ENCODE measurements at places on chromosomes 7 and 10.
A peak's percentile ranks its signal among the peaks of the same experiment; 100 is the strongest.

DNA sequence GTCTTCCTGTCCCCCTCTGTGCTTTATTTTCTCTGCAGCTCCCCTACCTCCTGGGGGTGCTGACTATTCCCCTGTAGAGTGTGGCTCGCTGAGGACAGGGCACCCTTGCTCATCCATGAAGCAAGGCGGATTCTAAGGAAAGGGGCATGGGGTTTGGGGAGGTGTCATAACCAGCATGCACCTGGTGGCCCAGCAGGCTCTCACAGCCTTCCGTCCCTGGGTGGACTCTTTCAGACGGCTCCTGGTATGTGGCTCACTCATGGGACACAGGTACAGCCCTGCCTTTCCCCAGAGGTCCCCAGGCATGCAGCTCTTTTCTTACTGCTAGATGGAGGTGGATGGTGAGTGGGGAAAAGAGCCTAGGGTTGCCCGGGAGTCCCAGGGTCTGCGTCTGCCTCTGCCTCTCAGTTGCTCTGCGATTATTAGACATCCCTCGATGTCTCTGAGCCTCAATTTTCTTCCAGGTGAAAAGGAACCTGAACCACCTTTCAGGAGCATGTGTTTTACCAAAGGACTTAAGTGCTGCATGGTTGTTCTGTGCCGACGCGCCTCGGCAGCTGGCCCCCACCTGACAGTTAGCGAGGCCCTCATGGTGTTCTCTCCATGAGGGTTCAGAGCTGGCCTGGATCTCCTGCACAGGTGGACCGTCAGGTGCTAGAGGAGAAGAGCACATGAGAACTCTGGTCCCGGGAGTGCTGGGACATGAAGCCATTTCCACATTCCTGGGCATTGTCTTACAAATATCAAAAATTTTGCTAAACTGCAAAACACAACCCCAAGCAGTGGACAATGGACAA, 172.5 kb upstream of the SHH start:
- no peak for DNase-seq

- no peak for DNase-seq
Observed at GRCh38 chr10:29056729-29057128, 232.1 kb upstream of the LYZL1 start.

DNA sequence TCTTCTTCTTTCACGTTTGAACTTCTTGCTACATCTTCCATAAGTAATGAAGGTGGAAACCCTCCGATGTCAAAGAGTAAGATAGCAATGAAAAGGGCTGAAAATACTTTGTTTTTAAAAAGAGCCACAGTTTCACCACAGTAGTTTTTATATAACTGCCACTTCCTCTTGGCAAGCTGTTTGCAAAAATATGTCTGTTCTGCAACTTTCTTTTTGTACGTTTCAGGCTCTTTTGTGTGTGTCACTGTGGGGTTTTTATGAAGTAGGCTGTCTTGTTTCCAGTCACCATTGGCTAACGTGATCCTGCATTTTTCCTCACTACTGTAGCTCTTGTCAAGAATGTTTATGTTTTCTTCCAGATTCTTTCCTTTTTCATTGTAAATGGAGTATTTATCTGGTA, 55.6 kb downstream of the SLC16A9 start:
- DNase-seq, result no peak

DNA sequence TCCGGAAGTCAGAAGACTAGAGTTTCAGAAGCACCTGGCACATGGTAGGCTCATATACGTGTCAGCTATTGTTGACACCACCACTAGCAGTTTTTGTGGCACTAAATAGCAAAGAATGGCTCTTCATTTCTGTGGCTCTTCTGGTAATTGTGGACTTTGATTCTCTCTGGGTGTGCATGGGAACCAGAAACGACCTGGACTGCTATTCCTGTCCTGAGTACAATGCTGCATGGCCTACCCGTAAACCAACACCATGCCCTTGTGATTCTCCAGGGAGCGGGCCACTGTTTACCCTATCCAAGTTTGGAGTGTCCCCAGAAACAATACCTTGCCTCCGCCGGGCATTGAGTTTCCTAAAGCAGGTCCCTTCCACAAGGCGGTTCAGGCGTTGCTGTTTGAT, 162.9 kb upstream of the AOAH start:
- DNase-seq, result no peak

DNA sequence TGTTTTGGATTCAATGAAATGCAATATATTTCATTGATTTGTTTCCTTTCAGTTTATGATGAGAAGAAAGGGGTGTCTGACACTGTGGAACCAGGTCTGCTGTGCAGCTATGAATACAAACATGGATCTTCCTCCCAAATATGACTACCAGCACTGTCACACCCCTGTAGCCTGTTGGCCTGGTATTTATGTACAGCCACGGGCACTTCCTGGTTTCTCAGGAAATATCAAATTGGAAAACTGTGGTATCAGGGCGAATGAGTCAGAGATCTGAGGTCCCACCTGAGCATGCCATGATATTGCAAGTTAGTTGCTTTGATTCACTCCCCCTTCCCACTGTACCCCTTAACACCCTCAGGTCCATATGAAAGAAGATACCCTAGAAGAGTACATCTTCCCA, 87.8 kb downstream of the DNMBP start:
- DNase-seq, result no peak

- DNase-seq, result no peak
Observed at GRCh38 chr10:50447691-50448090, 176.1 kb downstream of the SGMS1 start.

DNA sequence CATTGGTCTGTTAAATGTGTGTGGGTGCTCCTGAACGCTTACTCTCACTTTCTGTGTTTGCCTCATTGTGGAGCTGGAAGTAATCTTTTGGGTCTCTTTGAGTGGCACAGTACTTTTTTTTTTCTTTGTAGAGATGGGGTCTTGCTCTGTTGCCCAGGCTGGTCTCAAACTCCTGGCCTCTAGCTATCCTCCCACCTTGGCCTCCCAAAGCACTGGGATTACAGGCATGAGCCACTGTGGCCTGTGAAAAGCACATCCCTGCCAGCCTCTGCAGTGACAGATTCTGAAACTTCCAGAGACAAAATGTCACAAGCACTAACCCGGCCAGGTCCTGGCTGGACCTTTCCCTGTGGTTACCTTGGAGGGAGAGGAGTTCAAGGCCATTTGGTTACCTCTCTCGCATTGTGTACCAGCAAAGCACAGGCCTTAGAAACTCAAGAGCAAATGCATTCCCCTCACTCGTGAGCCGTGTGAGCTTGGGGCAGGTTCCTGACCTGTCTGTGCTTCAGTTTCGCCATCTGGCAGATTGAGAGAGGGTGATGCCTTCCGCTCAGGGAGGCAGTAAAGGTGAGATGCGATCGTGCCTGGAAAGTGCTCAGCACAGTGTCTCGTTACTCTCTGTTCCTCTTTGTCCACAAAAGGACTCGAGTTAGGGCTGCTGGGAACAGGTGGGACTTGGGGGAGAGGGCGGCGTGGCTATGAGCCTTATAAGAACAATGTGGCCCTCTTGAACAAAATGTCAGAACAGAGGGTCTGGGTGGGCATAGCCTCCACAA, 72.6 kb upstream of the SEPHS1 start:
- no peak for DNase-seq

- DNase-seq, result no peak
Observed at GRCh38 chr10:120607016-120607709, 150.1 kb downstream of the PLPP4 start.

DNA sequence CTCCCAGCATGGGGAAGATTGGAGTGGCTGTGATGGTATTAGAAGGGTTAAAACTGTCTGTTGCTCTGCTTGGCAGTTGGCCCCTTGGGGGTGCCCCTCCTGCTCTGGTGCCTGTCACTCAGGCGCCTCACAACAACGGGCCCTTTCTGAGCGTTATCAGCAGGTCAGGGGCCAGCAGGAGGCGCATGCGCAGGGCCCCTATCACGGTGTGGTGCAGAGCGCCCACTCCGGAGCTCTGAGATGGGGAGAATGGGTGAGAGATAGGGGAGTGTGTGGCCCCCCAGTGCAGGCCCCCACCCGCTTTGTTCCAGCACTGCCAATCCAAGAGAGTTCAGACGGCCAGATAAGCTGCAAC, 24.8 kb downstream of the GBX1 start:
- no peak for DNase-seq

DNA sequence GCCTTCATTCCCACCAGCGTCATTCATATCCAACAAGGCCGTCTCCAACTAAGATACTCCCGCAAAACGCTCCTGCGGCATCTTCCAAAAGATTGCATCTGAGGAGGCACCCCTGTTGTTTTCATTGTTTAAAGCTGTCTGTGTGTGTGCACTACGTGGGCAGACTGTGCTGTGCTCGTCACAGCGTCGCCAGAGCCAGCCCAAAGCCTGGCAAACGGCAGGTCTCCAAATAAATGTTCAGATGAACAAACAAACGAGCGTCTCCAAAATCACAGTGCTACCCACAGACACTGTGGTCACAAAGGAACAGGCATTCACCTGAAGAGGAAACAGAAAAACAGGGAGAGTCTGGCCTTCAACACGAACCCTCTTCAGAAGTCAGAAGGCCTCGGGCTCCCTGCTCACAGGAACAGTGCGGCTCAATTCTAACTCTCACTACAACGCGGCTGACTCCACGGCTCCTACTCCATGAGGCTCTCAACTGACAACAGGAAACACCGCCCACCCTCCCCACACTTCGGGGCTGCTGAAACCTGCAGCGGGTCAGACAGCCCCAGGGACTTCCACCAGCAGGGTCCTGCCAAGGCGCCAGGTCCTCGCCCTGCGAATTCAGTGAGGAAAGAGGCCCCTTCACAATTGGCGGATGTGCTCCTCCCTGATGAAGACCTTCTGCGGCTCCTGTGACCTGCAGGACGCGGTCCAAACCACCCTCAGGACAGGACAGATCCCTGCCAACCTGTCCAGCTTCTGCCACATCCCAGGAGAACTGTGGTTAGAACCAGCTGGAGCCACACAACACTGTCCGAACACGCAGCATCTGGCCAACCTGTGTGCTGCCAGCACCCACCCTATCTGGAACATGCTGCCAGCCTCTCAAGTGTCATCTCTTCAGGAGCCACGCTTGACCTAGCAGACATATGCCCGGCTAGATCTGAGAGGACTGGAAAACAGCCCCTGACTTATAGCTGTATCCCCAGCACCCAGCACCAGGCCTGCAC, 36.1 kb downstream of the MAD1L1 start:
- no peak for DNase-seq

GRCh38 chr7:28408960-28409715, 3.2 kb upstream of the CREB5 start:
- peak; percentile 84 for DNase-seq

DNA sequence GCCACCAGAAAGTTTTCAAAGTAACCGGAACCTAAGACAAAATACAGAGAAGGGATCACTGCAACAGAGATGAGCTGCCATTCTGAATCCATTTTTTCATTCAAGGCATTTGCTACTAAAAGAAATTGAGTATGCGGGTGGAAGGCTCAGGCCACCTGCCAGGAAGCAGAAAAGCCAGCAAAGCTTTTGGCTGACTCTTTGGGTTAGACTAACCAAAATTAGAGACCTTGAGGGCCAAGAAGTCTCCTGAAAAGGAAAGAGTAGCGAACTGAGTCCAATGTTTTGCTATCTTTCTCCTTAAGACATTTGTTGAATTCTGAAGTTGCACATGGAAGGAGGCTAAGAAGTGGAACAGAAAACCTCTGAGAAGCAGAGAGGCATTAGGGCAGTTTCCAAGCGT, 79.0 kb downstream of the FAS start:
- DNase-seq, result no peak

GRCh38 chr10:79305515-79305914, 41.8 kb upstream of the PPIF start:
- no peak for DNase-seq

- DNase-seq, result no peak
Observed at GRCh38 chr10:25641595-25641994, 292.4 kb upstream of the MYO3A start.

- DNase-seq, result no peak
Observed at GRCh38 chr10:72736176-72736827, 44.4 kb downstream of the MCU start.

DNA sequence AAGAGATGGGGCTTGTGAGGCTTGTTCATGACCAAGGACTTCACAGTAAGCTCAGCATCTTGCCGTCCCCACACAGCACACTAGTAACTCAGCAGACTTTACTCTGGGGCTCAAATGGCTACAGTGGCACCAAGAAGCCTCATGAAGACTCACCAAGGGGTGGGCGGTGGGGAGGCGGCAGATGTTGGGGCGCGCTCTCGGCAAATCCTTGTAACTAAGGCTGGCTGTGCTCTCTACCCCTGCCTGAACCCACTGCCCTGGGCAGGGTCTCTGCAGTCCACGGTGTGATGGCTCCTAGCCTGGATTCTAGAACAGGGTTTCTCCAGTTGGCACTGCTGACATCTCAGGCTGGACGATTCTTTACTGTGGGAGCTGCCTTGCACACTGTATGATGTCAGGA, 12.4 kb upstream of the SMARCD3 start:
- no peak for DNase-seq

GRCh38 chr10:71821909-71822763, 28.9 kb downstream of the PSAP start:
- no peak for DNase-seq

DNA sequence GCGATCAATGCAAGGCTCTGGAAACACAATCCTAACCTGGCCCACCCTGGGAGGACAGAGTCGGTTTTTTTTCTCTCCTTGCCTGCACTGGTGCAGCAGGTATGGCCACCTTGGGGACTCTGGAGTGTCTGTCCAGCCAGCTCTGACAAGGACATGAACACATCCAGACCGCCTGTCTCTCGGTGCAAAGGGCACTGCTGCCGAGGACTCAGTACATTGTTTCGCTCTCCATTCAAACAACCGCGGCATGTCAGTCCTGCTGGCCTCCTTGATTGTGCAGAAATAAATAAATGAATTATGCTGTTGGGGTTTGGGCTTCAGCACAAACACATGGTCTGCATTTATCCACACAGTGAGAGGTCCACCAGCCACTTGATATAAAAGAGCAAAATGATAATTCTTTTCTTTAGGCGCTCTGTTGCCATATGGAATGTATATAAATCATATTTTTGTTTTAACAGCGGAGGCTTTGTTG, 565.2 kb downstream of the KCNMA1 start:
- no peak for DNase-seq

- DNase-seq, result no peak
Observed at GRCh38 chr7:138127996-138128395, 51.7 kb downstream of the AKR1D1 start.

DNA sequence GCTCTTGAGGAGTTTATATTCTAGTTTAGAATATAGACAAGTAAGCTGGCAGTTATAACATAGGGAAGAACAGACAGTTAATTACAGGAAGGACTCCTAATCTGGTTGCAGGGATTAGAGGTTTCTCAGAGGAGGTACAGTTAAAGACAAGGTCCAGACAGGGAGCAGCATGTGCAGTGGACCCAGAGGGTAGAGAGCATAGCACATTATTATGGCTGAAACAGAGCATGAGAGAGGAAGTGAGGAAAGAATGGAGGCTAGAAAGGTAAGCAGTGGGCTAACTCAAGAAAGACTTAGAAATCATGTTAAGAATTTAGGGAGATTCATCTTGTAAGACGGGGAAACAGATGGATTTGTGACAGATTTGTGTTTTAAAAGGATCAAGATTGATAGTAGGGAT, 9.7 kb downstream of the MIOS start:
- no peak for DNase-seq

- no peak for DNase-seq
Observed at GRCh38 chr7:21361413-21362125, 66.3 kb upstream of the SP4 start.

GRCh38 chr10:121741248-121741792, 143.1 kb upstream of the FGFR2 start:
- DNase-seq, result no peak
